ENCODE measurements at places on chromosomes 2 and 18.
A peak's percentile ranks its signal among the peaks of the same experiment; 100 is the strongest.

DNA sequence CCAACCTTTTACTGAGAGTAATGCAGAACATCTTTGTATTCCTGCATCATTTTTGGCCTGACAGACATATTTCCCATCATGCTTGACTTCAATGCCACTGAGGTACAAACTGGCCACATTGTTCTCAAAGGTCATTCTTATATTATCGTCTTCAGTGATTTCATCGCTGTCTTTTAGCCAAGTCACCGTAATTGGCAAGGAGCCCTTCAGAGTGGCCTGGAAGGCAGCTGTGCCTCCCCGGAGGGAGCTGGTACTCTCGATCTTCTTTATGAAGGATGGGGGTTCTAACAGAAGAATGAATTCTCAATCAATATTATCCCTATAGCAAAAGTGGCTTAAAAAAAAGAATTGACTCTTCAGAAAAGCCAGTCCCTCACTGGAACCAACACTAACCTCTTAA is 75.9 kb downstream of the TTN start:
- DNase-seq = no peak

- DNase-seq = no peak
Observed at GRCh38 chr2:227570615-227571014, 28.1 kb upstream of the SCYGR2 start.

GRCh38 chr2:8453904-8454302 is 228.0 kb upstream of the ID2 start:
- no peak for DNase-seq

DNA sequence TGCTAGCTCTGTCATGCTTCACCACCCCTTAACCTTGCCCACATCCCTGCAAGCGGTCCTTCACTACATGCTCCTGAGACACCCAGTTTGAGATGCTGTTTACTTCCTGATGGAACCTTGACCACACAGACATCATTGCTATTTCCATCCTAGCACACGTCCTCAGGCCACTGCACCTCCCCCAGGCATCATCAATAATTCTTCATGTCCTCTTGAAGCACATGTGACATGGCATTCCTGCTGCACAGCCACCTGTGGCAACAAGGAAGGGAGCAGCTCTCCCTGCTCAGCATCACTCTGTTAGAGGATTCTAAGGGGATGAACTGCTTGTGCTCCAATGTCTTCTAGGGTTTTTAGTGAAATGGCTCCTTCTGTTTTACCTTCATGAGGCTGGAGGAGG is 26.1 kb upstream of the ST3GAL5 start:
- DNase-seq = no peak

GRCh38 chr18:70046796-70047195 is 99.1 kb upstream of the CD226 start:
- no peak for DNase-seq

DNA sequence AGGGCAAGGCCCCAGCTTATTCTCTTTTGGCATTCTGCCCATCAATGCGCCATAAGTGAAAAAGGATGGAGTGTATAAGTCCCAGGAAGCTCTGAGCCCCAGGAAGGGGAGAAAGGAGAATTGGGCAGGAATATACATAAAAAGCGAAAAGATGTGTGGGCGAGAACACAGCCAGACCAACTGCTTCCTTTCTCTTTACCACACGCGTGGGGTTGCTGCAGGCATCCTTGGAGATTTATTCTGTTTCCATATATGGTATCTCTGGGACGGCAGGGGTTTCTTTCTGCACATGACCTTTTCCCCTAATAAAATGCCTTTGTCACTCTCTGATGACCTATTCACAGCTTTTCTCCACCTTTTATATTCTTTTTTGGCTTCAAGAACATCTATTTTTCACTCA is 440.5 kb downstream of the NBAS start:
- DNase-seq = no peak

GRCh38 chr2:99651930-99652670 is 162.3 kb upstream of the REV1 start:
- no peak for DNase-seq

DNA sequence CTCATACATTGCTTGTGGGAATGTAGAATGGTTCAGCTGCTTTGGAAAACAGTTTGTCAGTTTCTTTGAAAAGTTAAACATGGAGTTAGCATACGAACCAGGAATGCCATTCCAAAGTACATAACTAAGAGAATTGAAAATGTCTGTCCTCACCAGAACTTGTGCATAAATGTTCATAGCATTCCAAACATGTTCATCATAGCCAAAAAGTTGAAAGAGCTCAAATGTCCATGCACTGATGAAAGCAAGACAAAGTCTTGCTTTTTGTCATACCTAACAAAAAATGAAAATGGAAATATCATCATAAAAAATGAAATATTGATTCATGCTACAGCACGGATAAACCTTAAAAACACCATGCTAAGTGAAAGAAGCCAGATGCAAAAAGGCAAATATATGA is 408.8 kb upstream of the UBE2E3 start:
- peak; percentile 79 for DNase-seq

- no peak for DNase-seq
Observed at GRCh38 chr2:2619995-2620394, 288.9 kb upstream of the MYT1L start.

DNA sequence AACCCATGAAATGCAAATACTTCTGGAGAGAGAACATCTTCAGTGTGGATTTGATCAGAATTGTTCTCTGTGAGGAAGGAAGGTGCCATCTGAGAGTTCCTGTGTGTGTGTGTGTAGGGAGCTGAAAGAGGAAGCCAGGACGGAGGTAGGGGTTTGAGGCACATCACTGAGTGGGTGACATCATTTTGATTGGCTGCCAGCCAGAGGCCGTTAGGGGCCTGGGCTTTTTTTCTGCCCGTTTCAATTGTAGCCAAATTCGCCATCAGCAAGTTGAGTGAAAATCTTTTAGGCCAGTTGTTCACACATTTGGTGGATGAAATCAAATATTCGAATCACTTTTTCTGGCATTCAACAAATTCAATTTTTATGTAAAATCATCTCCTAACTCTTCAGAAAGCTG is 48.9 kb downstream of the TSN start:
- peak; percentile 2 for DNase-seq

DNA sequence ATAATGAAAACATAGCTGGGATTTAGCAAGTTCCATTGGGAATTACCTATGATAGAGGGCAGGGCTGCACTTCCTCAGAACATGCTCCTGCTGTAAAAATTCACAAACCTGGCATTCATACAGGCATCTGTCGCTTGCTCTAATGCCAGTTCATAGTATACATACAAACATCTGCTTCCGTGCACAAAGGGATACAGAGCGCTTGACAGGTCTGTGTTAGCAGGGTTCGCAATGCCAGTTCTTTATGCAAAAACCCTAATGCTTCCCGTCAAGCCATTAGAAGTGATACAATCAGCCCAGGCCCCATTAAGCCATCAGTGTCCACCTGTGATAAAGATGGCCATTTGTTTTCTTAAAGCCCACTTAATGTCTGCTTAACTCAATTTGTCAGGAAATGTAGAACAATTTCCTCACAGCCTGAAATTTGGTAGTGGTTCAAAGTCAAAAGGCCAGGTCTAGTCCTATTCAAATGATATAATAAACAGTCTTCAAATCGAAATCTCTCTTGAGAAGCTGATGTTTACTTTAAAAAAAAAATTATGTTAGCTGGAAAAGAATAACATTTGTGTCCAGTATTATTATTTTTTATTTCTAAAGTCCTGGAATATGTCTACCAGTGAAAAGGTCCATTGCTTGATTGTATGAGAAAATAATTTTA is 556.3 kb downstream of the ARHGAP15 start:
- DNase-seq = no peak

DNA sequence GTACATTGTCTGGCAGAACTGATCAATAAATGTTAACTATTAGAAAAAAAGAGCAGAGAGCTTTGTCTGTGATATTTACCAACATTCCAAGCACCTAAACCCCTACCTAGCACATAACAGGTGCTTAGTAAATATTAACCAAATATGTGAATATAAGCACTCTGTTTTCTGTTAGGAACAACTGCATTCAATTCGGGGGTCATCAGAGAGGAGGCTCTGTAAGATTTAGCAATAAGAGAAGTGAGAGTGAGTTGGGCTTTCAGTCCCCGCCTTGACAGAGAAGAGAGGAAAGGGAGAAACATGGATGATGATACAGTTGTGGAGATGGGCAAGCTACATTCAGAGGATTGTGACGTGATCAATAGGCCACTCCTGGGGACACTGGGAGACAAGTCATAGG is 47.7 kb downstream of the MYOM1 start:
- no peak for DNase-seq

DNA sequence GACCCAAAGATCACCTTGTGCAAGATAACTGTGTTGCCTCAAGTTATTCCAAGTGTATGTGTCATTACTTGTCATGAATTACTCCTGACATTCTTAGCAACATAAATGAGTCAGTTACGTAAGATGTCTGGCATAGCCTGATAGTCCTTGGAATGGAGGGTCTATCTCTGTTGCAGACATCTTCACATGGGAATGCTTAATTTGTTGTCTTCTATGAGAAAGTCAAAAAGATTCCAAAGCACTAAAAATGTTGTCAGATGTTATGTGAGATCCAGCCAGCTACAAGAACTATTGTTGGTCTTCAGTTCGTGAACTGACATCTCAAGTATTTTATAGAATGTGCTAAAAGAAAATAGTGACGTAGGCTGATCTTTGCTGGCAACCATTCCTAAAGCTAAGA is 178.2 kb upstream of the RASGRP3 start:
- DNase-seq = no peak

- DNase-seq = no peak
Observed at GRCh38 chr18:69883781-69884180, 63.9 kb downstream of the CD226 start.

DNA sequence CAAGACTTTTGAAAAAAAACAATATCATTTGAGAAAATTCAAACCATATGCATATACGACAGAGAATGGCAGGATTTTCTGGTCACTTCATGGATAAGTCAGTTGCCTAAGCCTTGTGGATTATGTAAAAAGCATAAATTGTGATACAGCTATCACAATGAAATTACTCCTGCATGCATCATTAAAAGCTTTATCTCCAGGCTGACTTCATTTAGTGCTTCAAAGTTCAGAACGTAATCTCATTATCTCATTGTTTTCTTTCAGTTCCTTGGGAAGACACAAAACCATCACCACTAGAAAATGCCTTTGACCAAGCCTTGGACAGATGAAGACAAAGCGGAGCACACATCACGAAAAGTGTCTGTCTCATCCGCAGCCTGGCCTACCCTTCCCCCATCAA is 57.0 kb downstream of the L3MBTL4 start:
- DNase-seq = no peak

DNA sequence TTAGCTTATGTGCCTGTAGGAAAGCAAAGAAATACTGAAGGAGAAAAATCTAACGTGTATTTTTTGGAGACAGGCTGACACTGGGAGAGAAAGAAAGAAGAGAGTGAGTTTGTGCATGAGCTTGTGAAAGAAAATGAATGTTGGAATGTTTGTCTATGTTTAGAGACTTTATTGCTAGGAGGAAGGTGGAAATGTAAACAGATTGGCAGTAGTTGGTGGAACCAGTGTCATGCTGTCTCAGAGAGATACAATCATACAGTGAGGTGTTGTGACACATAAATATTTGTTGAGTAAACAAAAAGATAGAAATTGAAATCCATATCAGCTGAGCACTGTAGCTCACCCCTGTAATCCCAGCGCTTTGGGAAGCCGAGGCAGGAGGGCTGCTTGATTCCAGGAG is 222.2 kb upstream of the MEIS1 start:
- DNase-seq = no peak

- no peak for DNase-seq
Observed at GRCh38 chr2:124026503-124026902, 1.4 kb downstream of the CNTNAP5 start.

DNA sequence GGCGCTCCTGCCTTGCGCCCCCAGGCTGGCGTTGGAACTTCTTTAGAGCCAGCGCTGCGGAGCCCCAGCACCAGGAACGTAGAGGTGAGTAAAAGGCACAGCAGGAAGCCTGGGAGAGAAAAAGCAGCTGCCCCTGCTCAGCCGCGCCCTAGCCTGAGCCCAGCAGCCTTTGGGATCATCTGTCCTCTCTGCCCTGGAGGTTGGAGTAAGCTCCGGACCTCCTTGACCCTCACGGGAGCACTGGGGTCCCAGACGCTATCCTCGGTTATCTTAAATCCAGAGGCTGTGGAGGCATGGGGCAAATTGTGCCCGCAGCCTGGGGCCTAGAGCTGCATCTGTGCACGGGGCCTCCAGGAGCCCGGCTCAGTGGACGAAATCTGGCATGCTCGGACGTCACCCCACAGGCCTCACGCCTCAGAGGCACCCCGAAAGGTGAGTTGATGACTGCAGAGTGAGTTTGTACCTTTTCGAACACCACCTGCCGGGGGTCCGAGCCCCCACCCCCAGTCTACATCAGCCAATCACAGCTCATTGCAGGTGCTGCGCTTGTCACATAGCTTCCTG is 1.6 kb upstream of the SLC66A2 start:
- DNase-seq = no peak

DNA sequence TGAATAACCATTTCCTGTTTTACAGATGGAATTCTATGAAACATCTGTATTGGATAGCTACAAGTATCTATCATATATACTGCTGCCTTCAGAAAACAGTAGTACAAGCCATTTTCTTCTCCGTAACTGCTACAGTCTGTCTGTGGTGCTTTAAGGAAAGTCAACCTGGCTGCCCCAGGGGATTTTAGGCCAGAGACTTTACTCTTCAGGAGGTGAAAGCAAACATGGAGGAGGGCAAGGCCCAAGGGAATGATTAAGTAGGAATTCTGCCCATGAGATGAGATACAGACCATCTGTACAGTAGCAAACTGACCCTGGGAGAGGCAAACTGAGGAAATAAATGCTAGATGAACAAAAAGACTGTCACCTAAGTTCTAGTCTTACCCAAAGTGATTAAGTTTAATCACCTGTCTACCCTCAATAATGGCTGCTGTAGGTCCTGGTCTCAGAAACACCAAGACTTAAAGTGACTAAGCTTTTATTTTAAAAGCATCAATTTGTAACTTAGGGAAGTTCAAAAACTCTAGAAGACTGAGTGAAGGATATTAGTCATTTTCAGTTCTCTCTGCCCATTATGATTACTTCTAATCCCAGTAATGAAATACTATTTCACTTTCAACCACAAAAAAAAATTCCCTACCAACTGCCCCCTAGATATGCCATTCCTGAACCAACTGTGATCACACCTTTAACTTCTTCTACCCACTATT is 14.8 kb downstream of the MBD2 start:
- peak; percentile 56 for DNase-seq

DNA sequence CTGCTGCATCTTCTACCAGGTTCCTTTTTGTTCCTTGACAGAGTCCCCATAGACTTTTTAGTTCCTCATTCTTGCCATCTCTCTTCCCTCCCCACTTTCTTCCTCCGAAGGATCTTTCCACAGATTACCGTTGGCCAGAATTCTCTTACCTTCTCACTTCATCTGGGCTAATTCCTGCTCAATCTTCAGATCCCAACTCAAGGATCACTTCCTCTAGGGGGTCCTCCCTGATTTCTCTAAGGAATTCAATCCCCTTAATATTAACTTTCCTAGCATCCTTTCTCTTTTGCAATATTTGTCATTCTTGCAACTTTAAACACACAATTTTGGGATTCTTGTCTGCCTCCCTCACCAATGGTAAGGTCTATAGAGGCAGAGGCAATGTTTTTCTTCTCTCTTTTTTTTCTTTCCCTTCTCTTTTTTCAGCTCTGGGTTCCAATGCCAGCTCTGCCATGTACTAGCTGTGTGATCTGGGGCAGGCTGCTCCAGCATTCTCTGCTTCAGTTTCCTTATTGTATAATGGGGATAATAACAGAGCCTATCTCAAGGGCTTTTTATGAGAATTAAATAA is 5.4 kb upstream of the KCNE4 start:
- DNase-seq = peak; percentile 21

All from HCEC 1CT (cell line).